ENCODE measurements at places on chromosomes 12 and 14.

GRCh38 chr14:50087341-50088116 lies 28.8 kb downstream of the VCPKMT start:
- no peak for DNase-seq

GRCh38 chr14:76136476-76137110 lies 15.1 kb upstream of the GPATCH2L start:
- DNase-seq, result no peak

DNA sequence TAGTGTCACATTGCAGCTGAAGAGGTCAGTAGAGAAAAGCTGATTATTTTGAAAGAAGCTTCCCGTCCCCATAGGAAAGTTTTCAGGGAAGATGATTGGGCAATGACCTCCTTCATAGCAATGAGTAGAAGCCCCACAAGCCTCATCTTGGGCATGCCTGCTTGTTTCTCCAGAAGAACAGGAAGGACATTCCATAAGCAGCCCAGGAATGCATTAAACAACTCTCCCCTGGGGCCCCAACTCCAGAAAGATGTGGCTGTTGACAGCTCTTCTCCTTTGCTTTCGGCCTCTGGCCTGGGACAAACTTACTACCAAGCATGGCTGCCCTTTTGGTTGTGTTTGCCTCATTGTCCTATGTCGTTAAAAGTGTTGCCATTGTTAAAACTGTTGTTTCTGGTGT lies 5.7 kb upstream of the VDR start:
- DNase-seq, result no peak

- DNase-seq, result no peak
These were observed 728.0 kb downstream of the FSCB start for GRCh38 chr14:43778937-43779639.

- DNase-seq, result no peak
These were observed 12.8 kb downstream of the ADGRD1 start for GRCh38 chr12:130966443-130967030.

DNA sequence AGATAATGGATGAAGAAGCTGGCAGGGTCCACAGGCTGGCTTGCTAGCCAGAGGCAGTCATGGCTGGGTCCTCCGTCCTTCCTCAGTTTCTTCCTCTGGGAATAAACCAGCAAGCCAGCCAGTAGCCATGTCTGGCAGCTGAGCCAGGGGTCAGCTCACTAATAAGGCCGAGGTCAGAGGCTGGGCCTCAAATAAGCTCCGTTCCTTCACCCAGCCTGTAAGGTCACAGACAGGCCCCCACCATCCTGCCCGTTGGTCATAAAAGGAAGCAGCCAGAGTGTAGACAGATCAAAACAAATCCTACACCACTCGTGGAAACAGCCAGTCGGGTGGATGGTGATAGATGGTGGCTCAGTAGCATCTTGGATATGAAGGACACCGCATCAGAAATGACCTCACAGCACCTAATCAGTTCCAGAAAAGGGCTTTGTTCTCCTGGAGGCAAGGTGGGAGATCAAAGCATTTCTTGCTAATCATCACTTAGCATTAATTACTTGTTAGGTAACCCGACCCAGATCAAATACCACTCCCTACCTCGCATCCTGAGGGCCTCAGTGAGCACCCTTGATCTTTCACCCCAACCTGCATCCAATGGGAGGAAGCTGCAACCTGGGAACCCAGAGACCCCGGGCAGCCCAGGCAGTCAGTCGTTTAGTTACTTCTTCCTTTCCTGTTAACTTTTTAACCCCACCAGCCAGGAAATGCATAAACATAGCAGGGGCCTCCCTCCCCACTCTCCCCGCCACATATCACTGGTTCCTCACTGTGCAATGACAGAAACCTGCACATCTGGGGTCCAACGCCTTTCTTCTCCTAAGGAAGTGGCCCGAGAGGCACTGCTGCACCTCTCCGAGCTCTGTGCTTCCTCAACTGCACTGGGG lies 90.2 kb downstream of the KDM2B start:
- no peak for DNase-seq

DNA sequence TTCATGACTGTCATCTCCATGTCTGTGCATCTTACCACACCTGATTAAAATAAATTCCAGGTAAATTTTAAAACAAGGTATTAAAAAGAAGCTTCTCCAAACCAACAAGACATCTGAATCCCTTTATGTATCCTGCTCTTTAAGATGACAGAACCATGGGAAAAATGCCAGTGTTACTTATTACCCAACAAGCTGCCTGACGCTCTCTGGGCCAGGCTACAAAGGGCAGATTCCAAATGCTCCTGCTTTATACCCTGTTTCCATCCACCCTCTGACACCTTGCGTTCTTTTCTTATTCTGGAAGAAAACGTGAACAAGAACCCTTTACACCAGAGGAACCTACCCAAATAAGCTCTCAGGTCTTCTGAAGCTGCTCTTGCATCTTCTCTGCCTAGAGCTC lies 70.7 kb downstream of the SLC8A3 start:
- no peak for DNase-seq
